ENCODE measurements at places on chromosomes 3 and 15.

- peak; percentile 63 for DNase-seq
These were observed 20.2 kb upstream of the BTLA start for GRCh38 chr3:112519424-112520001.

GRCh38 chr3:194355379-194355778, 4.3 kb upstream of the CPN2 start:
- no peak for DNase-seq

GRCh38 chr3:181694805-181695660, 16.7 kb upstream of the SOX2 start:
- no peak for DNase-seq

DNA sequence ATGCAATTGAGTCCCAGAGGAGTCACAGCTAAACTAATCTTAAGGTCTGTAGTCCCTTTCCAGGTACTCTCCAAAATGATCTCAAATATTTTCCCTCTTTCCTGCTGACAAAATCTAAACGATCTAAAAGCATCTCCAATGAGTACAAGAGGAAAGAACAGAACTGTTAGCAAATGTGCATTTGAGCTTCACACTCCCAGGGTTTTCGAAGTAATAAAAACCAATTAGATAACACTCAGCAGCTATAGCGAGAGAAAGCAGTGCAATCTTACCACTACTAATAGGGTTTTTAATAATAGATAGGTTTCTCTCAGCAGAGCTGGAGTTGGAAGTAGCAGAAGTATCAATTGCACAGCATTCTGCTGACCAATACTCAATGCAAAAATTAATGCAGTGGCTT, 995.4 kb downstream of the TUSC7 start:
- DNase-seq: no peak

DNA sequence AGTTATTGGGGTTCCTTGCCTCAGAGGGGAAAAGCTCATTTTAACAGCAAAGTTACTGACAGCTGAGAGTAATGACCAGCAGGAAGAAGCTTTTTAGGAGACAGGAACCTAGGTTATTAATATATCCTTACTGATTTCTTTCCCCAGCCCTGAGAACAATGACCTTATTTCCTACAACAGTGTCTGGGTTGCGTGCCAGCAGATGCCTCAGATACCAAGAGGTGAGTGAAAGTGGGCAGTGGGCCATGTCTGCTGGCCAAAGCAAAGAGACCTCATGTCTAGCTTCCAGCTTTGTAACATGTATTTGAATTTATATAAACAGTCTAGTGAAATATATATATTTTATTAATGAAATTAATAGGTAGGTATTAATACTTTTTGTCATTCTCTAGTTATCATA, 5.0 kb downstream of the CCNDBP1 start:
- no peak for DNase-seq

DNA sequence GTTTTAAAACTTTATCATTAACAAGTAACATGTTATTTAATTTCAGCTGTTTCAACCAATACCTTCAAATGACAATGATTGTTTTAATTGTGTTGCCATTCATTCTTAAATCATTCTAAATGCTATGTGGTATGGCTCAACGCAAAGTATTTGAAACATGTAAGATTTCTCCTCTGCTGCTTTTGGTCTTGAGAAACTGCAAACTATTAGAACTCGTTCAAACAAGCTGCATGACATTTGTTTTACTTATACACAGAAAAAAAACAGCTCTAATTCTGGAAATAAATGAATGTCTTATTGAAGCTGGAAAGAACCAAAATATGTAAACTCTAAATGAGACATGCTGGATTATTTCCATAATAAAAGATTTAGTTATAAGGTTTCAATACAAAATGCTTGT, 29.3 kb downstream of the FBN1 start:
- no peak for DNase-seq

DNA sequence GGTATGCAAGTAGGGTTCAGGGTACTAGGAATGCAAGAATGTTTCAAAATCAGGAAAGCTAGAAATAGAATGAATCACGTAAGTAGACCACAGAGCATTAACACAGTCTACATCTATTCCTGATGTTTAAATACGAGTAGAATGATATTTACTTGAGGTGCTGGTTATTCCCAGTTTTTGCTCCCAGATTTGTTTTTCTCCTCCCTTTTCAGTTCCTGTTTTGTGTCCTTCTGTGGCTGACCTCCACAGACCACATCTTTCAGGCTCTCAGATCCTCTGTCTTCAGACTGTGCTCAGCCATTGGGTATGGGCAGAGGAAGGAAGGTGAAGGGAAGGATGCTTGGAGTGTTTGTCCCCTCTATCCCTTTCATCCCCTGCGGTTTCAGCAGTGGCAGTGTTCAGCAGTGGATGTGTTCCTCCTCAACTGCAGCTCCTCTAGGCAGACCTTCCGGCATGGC, 276.6 kb downstream of the ZNF621 start:
- no peak for DNase-seq

- DNase-seq: no peak
These were observed 963 bp downstream of the GRAMD1C start for GRCh38 chr3:113839551-113839950.

- no peak for DNase-seq
These were observed 1.2 kb downstream of the PHC3 start for GRCh38 chr3:170180079-170180907.

DNA sequence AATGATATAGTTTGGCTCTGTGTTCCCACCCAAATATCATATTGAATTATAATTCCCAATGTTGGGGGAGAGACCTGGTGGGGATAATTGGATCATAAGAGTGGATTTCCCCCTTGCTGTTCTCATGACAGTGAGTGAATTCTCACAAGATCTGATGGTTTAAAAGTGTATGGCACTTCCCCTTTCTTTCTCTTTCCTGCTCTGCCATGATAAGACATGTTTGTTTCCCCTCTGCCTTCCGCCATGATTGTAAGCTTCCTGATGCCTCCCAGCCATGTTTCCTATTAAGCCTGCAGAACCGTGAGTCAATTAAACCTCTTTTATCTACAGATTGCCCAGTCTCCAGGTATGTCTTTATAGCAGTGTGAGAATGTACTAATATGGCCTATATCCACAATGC, 126.7 kb upstream of the GMNC start:
- DNase-seq: no peak

DNA sequence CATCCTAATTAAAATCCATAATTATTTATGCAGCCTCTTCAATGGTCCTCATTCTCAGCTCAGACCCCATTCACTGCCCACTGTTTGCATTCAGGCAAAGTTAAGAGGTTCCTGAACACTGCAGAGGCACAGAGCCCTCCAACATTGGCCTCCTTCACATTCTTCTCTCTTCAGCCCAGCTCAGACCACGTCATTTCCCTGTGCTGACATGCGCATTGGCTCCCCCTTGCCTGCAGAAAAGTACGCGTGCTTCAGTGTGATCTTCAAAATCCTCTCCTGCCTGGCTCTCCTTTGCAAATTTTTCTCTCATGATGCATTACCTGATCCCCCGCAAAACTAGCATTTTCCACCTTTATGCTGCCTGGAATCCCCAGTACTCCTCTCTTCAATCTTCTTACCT, 552.3 kb downstream of the NTRK3 start:
- DNase-seq: no peak

GRCh38 chr15:62430552-62430951, 265.5 kb upstream of the C2CD4B start:
- no peak for DNase-seq

GRCh38 chr15:60096157-60096556, 92.0 kb downstream of the FOXB1 start:
- DNase-seq: no peak

- no peak for DNase-seq
These were observed 30.6 kb upstream of the MECOM start for GRCh38 chr3:169694117-169694516.

DNA sequence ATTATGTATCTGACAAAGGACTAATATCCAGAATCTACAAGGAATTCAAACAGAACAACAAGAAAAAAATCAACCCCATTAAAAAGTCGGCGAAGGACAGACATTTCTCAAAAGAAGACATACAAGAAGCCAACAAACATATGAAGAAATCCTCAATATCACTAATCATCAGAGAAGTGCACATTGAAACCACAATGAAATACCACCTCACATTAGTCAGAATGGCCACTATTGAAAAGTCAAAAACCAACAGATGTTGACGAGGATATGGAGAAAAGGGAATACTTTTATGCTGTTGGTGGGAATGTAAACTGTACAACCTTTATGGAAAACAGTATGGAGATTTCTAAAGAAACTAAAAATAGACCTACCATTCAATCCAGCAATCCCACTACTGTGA, 233.1 kb upstream of the PLSCR5 start:
- no peak for DNase-seq

DNA sequence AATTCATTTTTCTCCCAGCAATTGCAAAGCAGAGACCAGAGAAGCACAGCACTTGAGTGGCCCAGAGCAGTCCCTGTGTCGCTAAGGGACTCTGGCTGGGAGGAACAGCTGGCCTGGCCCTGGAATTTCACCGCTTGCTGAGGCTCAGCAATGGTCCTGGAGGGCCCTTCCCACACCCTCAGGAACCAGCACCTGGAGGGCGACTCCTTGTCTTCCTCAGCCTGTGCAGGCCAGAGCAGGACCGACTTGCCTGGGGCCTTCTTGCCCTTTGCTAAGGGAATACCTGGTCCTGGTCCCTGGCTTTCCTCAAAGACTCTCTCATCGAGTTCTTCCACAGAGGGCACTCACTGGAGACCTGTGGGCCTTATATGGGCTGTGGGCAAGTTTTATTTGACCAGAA, 294.6 kb downstream of the RPLP1 start:
- DNase-seq: no peak

DNA sequence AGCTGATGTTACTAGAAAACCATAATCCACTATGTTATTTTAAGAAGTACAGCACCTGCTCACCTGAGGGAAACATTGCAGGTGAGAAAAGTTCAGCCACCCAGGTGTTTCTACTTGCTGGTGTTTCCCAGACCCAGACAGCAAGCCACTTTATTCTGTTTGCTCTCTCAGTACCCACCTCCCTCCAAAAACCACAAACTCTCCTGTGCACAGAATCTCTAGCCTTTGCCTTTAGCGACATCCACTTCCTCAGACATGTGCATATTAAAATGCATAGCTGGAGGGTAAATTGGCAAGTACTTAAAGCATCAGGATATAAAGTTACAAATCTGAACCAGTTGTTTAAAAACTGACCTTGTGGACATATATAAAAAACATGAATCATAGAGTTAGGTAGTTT, 36.7 kb downstream of the VGLL3 start:
- DNase-seq: peak; percentile 18

DNA sequence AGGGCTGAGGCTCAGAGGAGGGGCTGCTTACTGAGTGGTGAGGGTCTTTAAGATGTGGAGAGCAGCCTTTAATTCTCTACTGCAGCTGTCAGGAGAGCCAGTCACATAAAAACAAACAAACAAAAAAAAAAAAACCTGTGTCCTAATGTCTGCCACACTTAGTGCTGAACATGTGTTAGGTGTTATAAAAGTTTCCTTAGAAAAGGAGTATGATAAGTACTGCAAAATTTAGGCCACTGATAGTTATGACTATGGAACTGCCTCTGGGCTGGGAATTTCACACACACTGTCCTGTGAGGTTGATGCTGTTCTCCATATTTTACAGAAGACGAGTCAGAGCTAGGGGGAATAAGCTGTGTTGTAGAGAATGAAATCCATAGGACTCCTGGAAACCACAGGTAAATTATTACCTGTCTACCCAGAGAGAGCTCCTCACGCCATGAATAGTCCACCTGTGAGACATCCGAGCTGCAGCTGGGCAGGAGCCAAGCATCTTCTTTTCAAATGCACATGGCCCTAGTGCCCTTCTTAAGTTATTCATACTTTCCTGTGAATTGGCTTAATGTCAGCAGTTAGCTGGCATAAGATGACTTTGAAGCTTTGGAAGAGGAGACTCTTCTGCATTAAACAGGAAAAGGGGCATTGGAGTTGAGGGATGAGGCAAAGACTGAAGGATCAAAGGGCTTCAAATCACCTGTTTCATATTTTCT, 34.5 kb upstream of the SKOR1 start:
- DNase-seq: no peak

GRCh38 chr3:53486961-53487654, 7.3 kb upstream of the CACNA1D start:
- no peak for DNase-seq

GRCh38 chr3:9399746-9400145, 2.3 kb downstream of the SETD5 start:
- DNase-seq: peak; percentile 74

DNA sequence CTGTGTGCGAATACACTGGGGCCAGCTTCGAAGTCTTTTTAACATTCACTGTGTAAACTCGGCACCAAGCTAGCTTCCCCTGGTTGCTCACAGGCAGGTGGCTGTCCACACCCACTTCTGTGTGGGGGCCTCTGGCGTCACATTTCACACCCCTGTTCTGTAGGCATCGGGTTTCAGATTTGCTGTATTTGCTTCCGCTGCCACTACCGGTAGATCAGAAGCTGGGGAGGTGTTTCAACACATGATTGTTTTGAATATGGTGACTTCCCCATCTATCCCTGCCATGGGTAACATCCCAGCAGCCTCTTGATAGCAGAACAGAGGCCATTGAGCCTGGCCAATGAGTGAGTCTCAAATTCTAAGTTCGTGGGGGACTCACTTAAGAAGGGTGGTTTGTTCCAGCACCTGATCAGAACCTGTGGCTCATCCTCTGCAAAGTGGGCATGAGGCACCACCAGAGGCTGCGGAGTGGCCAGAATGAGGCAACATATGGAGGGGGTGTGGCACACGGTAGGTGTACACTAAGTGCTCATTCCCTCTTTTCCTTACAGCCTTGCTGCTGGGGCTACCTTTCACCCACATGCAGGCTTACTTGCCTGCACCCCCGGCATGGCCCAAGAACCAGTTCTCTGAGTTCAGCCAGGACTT, 61.5 kb downstream of the IQSEC1 start:
- DNase-seq: peak; percentile 49

DNA sequence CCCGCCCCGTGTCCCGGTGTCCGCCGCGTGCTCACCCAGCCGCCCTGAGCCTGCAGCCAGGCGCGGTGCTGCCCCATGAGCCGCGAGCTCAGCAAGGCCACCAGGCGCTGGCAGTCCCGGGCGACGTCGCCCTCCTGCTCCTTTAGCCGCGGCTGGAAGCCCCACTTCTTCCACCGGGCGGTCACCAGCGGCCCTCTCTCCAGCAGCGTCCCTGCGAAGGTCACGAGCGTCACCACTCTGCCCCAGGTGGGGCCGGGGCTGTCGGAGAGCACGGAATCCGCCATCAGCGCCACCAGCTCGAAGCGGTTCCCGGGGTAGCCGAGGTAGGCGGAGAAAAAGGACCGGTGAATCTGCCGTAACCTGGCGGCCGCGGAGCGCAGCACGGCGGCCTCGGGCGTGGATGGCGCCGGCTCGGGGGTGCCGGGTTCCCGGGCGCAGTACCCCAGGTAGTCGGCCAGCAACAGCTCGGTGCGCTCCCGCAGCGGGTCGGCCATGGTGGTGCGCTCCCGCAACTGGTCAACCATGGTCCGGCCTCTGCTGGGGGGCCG, 298 bp downstream of the BCL2L10 start:
- no peak for DNase-seq

GRCh38 chr15:45337224-45337623, 41.1 kb downstream of the GATM start:
- no peak for DNase-seq

- DNase-seq: peak; percentile 32
These were observed 42.2 kb downstream of the C3orf85 start for GRCh38 chr3:109178708-109179107.

GRCh38 chr3:197132916-197133530, 103.4 kb upstream of the MELTF start:
- DNase-seq: no peak

Data from NCI-H2081 (cell line).